ENCODE measurements at places on chromosomes 11 and 22.

DNA sequence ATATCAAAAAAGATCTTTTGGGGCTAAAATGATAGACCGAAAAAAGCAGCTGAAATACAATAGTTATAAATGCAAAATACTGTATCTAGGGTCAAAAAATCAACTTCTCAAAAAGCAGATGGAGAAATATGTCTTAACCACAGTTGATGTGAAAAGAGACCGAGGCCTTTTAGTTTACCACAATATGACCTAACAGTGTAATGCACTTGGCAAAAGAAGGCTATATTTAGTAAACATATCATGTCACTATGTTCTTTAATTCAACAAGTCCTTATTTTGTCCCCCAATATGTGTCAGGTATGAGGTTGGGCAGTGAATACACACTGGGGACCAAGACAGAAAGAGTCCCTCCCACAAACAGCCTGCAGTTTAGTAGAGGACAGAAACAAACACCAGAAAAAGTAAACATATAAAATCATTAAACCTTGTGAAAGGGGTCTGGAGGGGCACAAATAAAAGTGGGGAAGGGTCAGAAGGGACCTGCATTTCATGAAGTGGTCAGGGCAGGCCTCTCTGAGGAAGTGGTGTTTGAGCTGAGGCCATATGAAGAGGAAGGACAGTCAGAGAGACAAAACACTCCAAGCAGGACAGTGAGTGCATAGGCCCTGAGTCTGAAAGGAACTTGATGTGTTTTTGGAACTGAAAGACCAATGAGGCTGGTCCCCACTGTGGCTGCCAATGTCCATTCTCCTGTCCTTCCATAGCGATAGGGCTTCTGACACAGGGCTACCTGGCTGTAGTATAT lies 53.4 kb downstream of the LIF start:
- no peak for DNase-seq

DNA sequence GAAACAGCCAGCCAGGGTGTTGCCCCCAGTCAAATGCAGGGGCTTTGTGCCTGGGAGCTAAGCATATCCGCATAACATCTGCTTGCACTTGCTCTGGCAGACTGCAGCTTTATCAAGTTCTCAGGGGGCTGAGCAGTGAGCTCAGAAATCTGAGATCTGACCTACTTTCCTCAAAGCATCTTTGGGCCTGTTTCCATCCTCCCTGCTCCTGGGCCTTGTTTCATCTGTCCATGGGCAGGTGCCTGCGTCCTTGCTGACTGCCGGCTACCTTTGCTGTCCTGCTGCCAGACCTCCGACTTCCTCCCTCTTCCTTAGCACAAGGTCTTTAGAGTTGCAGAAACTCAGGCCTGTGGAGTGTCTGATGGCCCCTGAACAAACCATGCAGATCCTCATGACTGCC lies 131.2 kb upstream of the B3GAT1 start:
- no peak for DNase-seq

GRCh38 chr11:115674937-115675544 lies 170.8 kb upstream of the CADM1 start:
- no peak for DNase-seq

DNA sequence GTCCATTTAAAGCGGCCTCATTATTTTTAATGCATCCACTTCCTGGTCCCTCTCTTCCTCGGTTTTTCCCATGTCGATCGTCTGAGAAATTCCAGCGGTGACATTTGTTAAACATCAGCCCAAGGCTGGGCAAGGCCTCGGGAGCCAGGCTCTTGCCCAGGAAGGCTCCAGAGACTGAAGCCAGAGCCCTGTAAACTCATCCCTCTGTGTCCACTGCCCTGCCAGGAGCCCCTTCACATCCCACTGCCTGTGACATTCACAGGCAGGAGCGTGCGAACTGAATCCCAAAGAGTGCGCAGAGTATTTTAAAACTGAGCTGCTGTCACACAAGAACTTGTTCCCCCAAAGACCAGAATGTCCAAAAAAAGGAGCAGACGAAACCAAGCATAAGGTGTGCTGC lies 56.5 kb upstream of the ANO1 start:
- no peak for DNase-seq

DNA sequence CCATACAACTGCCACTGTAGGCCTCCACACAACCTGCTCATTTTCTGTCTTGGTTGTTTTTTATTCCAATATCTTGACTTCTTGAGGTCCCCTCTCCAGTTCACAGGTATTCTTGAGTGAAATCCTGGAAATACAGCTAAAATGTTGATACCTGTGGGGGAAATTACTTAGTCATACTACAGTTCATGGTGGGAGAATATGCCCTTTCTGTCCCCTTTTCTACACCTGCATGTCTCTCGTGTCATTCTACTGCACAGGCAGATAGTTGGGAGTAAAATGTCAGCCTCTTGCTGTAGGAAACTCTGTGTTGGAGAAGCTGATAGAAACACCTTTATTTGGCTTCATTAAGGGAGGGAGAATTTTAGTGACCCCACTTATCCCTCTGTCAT lies 4.6 kb downstream of the OOSP4A start:
- DNase-seq: no peak

GRCh38 chr11:1778141-1778911 lies 14.6 kb upstream of the CTSD start:
- no peak for DNase-seq

DNA sequence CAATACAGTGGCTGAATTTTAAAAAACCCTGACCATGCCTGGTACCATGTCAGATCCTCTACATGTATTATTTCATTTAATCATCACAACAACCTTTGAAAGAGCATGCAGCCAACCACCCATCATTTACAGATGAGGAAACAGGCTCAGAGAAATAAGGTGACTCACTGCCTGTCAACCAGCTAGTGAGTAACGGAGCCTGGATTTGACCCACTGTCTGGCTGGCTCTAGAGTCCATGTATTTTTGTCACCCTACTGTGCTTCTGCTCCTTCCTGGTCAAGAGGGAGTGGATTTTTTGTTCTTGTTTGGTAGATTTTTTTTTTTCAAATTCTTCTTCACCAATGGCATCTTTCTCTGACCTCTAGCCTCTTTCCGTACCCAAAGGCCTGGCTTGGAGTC lies 77.4 kb downstream of the CWC15 start:
- no peak for DNase-seq

GRCh38 chr22:44455151-44455962 lies 42.7 kb downstream of the RTL6 start:
- no peak for DNase-seq

- DNase-seq: no peak
These were observed 31.4 kb downstream of the PPFIA1 start for GRCh38 chr11:70301721-70302418.

DNA sequence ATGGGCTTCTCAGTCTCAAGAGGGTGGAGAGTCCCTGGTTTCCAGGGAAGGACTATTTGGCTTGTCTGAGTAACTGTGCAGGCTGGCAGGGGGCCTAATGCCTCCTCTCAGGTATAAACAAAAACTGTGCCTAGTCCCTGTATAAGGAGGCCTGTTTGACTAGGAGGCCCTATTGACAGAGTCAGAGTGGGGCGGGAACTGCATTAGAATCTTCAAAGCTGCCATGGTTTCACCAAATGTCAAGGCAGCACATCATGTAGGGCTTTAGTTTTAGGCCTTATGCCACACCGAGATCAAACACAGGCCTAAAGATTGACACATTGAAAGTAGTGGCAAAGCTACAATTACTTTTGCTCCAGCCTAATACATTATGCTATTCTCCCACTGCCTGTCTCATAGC lies 611.5 kb upstream of the B3GAT1 start:
- no peak for DNase-seq

GRCh38 chr11:30919389-30920152 lies 333.4 kb upstream of the MPPED2 start:
- no peak for DNase-seq

All from hippocampal formation (tissue), 2 donors.